ENCODE measurements at places on chromosomes 2 and 18.

DNA sequence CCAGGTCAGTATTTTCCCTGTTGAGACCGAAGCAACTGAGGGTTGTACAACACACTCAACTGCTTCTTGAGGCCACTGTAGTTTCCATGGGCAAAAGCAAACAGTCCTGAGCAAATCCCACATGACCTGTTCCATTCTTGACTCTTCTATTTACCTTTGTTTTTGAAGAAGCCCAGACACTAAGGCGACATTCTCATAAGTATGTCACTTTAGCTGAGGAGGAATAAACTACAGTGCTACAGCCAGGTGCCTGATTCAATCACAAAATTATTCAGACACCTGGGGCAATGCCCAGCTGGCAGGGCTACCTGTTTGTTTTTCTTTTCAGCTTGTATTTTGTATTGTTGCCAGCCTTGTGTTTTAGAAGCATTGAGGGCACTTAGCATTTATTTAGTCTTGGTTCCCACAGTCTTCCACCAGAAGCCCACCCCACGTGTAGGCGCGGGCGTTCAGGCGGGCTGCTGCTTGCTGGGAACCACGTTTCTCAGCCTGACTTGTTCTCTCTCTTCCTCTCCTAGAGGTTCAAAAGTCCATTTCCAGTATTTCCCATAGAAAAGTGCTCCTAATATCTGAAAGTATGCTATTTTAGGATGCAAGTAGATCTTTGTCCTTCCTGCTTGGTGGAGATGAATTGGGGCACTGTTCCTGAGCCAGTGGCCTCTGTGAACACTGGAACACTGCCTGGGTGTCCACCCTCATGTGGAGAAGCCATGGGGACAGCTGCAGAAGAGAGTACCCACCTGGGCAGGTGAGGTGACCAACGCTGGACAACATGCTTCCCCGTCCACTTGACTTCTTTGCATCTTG lies 99.0 kb upstream of the COPS8 start:
- no peak for DNase-seq

DNA sequence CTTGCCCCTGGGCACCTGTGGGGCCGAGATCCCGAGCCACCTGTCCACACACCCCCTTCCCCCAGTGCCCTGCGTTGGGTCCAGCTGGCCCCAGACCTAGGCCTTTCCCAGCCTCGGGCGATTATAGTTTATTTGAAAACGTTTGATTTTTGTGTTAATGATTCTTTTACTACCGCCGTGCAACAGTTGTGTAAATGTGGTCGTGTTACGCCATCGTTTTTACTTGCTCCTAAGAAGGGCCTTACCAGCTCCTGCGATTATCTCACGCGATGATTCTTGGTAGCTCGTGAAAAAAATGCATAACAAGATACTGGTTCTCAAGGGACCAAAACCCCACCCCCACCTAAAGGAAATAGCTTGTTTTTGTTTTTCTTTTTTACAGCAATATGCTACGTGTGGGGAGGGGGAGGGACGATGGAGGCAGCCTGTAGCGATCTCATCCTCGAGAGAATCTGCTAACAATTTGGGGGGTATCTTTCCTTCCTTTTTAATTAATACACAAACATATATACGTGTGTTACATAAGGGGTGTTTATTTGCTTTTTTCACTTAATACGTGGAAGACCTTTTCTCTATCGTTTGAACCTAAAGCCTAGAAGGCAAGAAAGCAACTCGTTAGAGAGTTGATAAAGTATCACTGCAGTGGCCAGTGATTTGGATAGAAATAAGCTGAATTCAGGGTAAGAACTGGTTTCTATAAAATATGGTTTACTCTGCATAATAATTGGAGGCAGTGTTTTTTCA lies 1.0 kb downstream of the ZDBF2 start:
- DNase-seq: no peak

- no peak for DNase-seq
These were observed 1.3 kb upstream of the FIGN start for GRCh38 chr2:163737190-163737439.

- no peak for DNase-seq
These were observed 343.1 kb downstream of the CYRIA start for GRCh38 chr2:16322308-16323125.

DNA sequence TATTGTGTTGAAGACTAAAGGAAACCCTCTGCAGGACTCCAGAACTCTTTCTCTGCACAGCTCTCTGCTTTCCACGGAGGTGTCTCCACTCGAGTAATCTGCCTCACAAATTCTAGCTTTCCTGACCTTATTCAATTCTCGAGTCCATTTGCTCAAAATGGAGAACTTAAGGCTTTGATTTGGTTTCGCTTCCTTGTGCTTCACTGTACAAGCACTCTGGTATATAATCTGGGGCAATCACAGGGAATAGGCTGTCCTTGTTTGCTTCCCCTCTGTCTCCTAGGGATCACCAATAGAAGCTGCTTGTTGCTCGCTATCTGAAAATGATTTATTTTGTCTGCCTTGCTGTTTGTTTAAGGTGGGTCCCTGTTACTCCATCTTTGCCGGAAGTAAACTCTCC lies 129.1 kb upstream of the DOCK10 start:
- no peak for DNase-seq

DNA sequence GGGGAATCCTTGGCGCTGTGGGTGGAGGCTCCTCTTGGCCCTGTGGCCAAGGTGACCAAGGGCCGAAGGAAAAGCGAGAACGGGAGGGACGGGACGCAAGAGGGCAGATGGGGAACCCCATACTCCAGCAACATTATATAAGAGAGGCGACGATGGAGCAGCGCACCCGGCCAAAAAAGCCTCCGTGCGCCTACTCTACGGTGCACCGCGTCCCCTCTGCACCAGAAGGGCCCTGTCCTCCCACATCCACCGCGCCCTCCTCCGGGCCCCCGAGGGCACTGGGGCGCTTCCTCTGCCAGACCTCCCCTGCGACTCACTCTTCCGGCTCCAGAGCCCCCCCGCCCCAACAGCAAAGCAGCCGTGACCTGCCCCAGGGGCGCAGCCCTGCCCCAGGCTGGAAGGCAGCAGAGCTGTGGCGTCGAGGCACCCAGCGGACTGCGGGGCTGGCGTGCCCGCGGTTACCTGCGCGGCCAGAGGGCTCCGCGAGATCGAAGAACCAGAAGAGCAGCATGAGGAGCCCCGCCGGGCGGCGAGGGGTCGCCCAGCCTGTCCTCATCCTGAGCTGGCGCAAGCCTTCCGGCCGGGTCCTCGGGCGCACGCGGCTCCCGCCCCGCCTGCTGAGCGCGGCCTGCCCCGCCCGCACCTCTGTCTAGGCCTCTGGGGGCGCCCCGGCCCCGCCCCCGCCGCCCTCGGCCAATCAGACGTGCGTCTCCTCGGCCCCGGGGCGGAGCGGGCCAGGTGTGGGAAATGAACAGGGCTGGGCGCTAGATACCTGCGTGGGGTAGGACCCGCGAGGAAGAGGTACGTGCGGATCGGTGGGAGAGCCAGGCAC lies 106.3 kb upstream of the CD302 start:
- peak; percentile 86 for DNase-seq

DNA sequence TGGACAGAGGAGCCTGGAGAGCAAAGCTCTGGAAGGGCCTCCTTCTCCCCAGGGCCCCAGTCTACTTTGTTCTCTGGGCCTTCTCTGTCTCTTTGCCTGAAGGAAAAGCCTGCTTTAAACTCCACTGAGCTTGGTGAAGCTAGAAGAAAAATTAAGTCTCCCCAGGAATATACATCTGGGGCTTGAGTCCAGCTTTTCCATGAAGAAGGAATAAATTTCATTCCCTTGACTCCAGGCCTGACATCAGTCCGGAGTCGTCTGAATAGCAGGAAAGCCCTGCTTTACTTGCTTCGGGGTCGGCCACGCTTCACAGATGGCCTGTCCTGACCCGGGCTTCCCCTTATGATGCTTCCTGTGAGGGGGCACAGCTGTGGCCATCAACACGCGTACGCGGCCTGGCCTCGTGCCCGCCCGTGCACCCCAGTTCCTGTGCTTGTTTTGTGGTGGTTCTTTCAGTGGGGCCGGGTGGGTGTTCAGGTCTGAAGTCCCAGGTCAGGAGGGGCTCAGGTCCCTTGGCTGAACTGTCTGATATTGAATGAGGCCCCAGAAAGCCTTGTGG lies 73.6 kb downstream of the ACOXL start:
- DNase-seq: no peak

DNA sequence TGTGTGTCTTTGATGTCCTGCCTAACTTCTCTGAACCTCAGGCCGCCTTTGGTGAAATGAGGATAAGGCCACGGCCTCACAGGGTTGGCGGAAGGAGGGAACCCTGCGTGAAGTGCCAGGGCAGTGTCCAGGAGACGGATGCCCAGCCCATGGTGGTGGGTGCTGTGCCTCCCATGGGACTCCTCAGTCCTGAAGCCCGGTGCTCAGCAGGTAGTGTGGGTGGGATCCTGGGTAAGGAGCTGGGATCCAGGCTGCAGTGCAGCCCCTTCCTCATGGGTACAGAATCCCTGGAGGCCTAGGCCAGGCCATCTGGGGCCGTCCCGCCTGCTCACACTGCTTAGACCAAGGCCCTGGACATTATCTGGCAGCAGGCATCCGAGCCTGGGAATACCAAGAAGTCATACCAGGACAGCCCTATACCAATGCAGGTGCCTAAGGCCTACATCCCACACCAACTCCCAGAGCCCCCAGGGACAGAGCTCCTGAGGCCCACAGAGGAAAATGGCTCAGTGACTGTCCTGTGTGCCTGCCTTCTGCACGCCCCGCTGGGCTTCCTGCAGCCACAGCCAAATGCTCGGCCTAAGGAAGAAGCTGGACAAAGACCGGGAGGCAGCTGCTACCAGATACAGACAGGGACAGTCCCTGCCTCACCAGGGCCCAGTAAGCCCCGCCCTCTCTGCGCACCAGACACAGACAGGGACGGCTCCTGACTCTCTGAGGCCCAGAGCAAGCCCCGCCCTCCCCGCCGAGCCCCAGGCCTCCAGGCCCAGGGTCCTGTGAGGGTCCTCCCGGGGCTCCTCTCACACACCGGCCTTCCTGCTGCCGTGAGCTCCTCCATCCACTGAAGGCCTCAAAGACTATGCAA lies 78.0 kb downstream of the NDUFA10 start:
- DNase-seq: no peak

GRCh38 chr18:13563390-13563805 lies 163.0 kb downstream of the FAM210A start:
- DNase-seq: no peak

DNA sequence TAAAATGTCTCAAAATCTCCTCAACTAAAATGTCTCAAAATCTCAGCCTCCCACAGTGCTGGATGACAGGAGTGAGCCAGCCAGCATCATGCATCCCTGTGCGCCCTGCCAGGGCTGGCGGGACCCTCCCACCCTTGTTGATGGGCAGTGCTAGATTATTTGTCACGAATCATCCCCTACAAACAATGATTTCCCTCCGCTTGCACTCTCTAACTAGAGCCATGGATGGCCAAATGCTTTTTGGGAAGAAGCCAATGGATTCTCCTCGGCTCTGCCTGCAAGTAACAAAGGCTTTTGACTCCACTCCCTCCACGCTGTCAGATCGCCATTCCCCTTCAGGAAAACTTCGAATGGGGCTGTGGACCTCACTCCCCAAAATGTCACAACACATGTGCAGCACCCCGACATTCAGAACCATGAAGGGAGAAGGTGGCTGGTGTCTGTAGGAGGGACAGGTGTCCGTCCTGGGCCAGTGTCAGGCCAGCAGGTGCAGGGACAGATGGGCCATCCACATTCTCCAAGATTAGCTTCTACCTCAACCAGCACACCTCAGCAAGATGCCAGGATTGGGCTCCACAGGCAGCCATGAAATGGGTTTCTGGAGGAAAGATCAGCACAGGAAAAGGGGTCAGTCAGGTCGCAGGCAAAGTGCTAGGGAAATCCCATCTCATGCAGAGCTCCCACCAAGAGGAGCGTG lies 11.5 kb downstream of the AMER3 start:
- DNase-seq: no peak

DNA sequence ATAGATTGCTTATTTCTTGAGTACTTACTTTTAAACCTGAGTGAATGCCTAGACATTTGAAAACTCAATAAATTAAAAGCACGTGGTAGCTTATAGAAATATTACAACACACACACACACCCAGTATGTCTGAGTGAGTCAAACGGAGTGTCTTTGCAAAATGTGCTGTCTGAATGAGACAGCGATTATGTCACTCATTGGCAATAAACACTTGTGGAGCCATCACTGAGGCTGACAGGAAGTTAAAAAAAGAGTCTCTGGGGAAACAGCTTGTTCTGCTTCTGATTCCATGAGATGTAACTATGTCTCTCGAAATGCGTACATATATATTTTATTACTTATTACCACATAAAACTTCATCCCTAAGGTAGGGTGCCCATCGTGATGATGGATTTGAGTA lies 22.3 kb upstream of the VPS4B start:
- DNase-seq: no peak

GRCh38 chr2:96773922-96774321 lies 13.2 kb downstream of the CNNM4 start:
- DNase-seq: peak; percentile 52

DNA sequence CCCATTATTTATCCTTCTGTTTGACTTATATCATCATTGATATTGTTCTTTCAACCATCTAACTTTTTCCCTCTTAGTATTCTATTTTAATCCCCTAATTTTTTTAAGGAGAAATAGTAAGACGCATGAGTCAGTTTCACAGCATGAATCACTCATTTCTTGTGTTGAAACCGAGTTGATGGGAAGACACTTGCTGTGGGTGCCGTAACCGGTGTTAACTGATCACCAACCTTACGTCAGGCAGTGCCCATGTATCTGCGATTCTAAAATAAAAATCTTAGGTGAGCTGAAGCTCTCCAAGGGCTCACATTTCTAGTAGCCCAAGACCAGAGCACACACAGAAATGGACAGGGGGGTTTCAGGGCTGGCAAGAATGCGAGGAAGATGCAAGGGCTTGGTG lies 348.1 kb downstream of the GALR1 start:
- no peak for DNase-seq

DNA sequence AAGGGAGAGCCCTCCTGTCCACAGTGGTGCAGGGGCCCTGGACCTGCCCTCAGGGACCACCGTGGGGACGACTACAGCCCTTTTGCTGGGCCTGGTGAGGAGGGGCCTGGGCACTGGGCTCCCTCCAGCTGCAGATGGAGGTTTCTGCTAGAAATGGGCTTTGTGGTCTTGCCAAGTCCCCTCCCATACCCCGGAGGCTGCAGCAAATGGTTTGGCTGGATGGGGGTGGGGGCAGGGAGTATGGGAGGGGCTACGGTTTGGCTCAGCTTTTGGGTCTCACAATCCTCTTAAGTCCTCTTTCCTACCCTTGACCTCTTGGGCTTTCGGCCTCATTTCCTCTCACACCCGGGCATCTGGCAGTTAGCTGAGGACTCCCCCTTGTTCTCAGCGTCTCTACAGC lies 21.7 kb downstream of the TET3 start:
- DNase-seq: no peak

GRCh38 chr2:68428746-68429145 lies 38.3 kb downstream of the FBXO48 start:
- DNase-seq: no peak

- DNase-seq: no peak
These were observed 78.3 kb downstream of the RTP5 start for GRCh38 chr2:241947876-241948275.

GRCh38 chr2:192000196-192000980 lies 153.5 kb upstream of the CAVIN2 start:
- no peak for DNase-seq

Measured in activated CD4-positive, alpha-beta T cell treated with anti-CD3 and anti-CD28 coated beads for 48 hours (primary cell).